Left renal pelvis (tissue), 4 donors: ENCODE measurements at places on chromosomes 5 and 9. TPM values are rescaled to one million over a fixed set of nuclear protein-coding genes. Genes with fewer than 3 reads are reported as not detected.

DNA sequence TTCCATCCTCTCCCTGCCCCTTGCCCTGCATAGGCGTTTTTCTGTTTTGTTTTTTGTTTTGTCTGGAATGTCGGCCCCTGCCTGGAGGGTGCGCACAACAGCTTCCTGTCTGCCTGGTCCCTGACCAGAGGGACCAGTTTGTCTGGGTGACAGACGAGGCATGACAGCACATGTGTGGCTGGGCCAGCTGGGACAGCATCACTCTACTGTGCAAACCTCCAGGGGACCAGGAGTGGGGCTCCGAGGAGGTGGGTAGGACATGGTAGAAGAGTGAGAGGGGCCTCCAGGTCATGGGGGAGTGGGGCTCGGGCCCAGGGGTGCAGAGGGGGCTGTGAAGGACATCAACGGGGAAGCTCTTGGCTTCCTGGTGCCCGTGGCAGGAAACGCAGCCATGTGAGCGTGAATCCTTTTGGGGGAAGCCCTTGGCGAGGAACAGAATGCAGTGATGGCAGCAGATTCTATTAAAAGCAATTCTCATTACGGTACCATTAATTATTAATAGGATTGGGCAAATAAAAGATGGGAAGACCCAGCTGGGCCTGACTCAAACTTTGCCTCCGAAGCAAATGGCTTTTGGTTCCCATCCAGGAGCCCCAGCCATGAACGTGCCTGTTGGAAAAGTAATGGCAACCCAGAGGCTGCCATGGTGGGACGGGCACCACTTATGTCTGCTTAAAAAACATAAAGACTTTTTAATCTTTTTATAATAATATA lies 184.4 kb upstream of the IER5L start:
- DNase-seq = no peak

DNA sequence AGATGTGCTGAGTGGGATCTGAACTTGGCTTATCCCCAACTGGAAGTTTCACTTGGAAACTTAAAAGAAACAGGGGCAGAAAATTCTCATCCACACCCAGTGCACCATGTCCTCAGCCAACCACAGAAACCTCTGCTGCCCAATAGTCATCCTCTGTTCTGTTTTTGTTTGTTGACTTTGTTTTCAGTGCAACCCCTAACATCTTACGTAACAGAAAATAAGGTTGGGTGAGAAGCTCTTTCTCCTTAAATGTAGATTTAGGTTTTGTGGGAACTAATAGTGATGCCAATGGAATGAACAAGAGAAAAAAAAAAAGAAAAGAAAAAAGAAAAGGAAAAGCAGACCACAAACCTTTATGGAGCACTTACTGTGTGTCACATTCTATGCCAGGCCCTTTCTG lies 262.8 kb downstream of the PAPPA start:
- no peak for DNase-seq

DNA sequence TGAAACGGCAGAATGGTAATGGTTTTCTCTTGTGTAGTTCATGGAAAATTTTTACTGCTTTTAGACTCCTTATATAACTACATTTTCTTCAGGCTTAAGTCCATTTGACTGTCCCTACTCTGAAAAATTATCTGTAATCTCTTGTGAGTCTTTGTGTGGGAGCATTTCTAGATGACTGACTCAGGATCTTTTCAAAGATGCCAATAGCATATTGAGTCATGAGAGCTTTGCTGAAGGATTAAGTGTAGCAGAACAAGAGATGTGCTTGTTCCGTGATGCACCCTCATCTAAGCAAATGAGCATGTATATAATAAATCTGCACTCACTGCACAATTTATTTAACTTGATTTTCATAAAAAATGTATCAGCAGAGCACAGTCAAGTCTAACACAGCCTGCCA lies 298.7 kb upstream of the CDH6 start:
- no peak for DNase-seq

- no peak for DNase-seq
These were observed 391.1 kb downstream of the ARHGEF28 start for GRCh38 chr5:74017112-74017511.

GRCh38 chr5:6632324-6632887 lies 438 bp downstream of the NSUN2 start:
- DNase-seq = no peak

- no peak for DNase-seq
These were observed 1037.0 kb downstream of the NR2F1-AS1 start for GRCh38 chr5:92544036-92544435.

The FOXI1 gene
- 6.3 TPM for polyA plus RNA-seq

The TEX48 gene
- polyA plus RNA-seq = not detected

- peak; percentile 48 for DNase-seq
These were observed 420.8 kb upstream of the IRX4 start for GRCh38 chr5:2303431-2304100.

The DMRT3 gene
- polyA plus RNA-seq = 2.1 TPM

The SWI5 gene
- 31.9 TPM for polyA plus RNA-seq

The EMB gene
- polyA plus RNA-seq = 5.9 TPM

The SPATA31D4 gene
- polyA plus RNA-seq = not detected

GRCh38 chr9:36940500-36940853 lies 93.6 kb downstream of the PAX5 start:
- no peak for DNase-seq

- DNase-seq = no peak
These were observed 20.2 kb downstream of the SH3GLB2 start for GRCh38 chr9:129007766-129008468.

- DNase-seq = no peak
These were observed 7.2 kb upstream of the MCC start for GRCh38 chr5:113495422-113495841.

DNA sequence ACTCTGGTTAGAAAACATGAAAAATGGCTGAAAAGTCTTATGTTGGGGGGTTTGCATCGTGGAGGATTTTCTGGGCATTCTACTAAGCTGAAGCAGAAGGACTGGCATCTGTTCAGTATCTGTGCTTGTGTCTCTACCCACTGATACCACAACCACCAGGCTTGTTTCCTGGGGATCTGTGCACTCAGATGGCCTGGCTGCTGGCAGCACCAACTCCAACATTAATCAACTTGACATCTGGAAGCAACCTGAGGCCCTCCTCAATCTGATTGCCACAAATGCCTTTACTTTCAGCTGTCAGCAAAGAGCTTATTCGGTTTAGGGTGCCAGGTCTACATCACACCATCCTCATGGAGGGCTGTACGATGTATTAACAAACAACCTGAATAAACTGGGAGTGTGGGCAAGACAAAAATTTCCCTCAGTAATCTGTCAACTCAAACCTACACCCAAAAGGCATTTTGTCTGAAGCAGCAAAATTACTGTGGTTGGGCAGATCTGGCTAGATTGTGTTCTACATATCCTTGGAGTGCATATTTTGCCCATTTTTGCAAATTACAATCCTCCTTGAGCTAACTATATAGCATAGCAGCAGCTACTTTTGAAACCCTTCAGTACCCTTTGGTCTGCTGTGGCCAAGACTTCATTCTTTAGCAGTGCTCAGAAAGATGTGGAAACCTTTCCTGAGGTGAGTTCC lies 74.6 kb downstream of the FOXD1 start:
- DNase-seq = no peak

- DNase-seq = no peak
These were observed 88.5 kb downstream of the HSPA4 start for GRCh38 chr5:133140311-133140710.

The DMGDH gene
- 22.2 TPM for polyA plus RNA-seq

GRCh38 chr5:67195406-67196275 lies 958 bp downstream of the CD180 start:
- no peak for DNase-seq

The OR13C4 gene
- polyA plus RNA-seq = not detected

The QRFP gene
- polyA plus RNA-seq = 0.37 TPM

The CCIN gene
- polyA plus RNA-seq = 0.52 TPM

DNA sequence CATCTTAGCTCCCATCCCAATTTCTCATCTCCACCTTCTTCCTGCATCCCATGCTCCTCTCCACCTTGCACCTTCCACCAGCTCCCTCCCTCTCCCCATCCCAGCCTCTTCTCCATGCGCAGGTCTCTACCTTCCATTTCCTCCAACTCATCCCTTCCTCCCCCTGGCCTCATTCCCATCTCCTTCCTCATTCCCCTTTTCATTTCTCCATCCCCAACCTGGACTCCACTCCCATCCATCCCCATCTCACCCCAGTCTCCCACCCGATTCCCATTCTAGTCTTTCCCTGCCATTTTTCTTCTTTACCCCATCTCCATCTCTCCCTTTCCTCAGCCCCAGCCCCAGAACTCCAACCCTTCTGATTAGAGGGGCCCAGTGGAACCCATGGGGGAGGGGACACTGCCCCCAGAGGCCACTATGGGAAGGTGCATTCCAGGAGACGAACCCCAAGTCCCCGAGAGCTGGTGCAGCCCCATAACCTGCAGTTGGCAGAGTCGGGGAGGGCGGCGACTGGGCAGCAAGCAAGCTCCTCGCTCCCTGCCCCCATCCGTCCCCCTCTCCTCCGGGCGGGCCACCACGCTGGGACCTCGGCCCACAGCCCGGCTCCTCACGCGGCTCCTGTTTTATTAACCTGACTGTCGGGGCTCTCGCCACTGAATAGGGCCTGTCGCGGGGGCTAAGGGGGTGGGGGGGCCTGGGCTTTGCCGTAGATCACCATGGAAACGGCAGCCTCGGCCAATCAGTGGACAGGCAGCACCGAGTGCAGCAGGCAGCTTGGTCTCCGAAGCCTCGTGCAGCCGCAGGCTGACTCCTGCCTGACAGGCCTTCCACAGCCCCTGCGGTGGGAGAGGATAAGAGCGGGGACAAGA lies 66.7 kb downstream of the PCDH1 start:
- no peak for DNase-seq

GRCh38 chr5:123719004-123719403 lies 207.0 kb downstream of the CSNK1G3 start:
- DNase-seq = no peak

The IFNA6 gene
- polyA plus RNA-seq = not detected

The OSMR gene
- polyA plus RNA-seq = 8.8 TPM

GRCh38 chr5:67050125-67050524 lies 146.5 kb downstream of the CD180 start:
- no peak for DNase-seq

- no peak for DNase-seq
These were observed 206.4 kb downstream of the COMMD10 start for GRCh38 chr5:116291271-116291670.

DNA sequence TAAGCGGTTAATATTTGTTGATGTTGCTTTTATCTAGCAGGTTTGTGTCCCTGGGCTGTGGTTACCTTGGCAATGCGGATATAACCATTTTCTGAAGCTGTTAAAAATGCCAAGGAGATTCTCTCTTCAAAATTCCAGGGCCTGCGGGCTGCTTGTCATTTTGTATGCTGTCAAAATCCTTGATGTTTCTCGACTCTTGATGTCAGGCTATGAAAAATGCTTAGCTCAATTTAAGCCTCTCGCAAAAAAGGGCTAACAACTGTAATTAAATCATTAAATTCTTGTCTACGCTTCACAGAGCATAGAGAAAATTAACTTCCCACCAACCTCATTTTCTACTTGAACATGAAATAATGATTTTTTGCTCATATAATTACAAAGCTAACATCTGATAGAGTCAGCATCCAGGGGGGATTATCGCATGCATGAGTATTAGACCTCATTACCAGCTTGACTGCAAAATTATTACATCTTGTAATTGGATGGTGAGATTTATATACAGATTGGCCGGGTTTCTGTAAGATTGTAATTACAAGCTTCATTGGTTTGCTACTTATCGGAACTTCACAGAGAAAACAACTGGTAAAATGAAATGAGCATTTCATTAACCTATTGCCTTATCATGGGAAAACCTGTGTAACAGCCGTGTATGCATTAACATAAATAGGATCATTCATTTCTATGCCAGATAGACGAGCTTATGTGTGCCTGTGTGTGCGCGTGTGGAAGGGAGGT lies 83.1 kb upstream of the IRX1 start:
- no peak for DNase-seq

DNA sequence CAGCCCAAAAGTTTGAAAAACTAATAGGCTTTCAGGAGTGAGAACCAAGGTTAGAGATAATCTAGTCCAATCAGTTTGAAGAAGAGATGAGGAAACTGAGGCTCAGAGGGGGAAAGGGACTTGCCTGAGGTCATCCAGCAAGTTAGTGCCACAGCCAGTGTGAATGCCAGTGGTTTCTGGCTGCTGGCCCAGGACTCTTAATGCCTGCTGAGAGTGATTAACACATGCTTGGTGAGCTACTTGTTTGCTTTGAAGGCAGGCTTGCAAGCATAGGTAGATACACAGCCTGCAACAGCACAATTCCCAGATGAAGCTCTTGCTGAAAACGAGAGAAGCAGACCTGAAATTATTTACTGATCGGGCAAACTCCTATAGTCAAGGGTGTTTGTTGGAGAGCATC lies 591.6 kb upstream of the SGCD start:
- no peak for DNase-seq

GRCh38 chr9:75111019-75111622 lies 22.8 kb downstream of the OSTF1 start:
- no peak for DNase-seq

DNA sequence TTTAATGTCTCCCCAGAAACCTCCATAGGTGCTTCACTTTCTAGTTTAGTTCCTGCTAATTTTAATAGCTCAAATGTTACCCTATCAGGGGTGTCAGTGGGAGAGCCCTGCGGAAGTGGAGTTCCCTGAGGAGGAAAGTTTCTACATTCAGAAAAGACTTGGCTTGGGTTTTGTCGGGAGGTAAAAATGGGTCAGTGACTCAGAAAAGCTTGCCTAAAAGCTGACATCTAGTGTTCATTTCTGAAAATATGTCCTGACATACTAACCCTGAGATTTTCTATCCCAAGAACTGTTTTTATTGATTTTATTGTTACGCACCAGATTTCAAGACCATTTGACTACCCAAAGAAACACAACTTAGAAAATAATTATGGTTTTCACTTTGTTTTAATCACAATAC lies 40.9 kb upstream of the GLDC start:
- DNase-seq = no peak

The DIPK1B gene
- 27.4 TPM for polyA plus RNA-seq

- no peak for DNase-seq
These were observed 49.4 kb upstream of the NEURL1B start for GRCh38 chr5:172591636-172592035.

The ERAP2 gene
- polyA plus RNA-seq = 3.2 TPM

GRCh38 chr5:169258372-169259000 lies 42.5 kb downstream of the SLIT3 start:
- DNase-seq = no peak

The CDC14B gene
- 12.7 TPM for polyA plus RNA-seq

DNA sequence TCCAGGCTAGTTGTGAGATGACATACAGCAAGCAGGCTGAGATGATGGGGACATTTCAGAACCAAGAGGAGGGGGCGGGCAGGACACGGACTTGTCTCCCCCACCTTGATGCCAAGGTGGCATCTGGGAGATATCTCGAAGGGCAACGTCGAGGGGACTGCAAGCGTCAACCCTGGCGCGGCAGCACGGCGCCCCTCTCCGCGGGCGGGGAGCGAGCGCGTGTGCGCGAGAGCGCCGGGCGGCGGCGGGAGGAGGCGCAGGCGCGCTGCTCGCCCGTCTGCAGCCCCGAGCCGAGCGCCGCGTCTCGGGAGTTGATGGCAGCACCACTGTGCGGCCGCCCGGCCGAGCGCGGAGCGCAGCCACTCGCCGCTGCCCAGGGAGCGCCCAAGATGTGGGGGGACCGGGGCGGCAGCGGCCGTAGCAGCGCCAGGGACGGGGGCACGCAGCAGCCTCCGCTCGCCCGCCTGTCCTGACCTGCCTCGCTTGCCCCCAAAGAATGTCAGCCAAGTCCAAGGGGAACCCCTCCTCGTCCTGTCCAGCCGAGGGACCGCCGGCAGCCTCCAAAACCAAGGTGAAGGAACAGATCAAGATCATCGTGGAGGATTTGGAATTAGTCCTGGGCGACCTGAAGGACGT lies at the start of gene PRR16:
PRR16 (plus strand) TSS at position 310 of the 636 bp plus-strand sequence.
- DNase-seq = peak; percentile 42

The SH3GL2 gene
- polyA plus RNA-seq = 0.72 TPM

The GMCL2 gene
- polyA plus RNA-seq = not detected
